Neural progenitor cell (in vitro differentiated cells): ENCODE measurements at places on chromosomes 5 and 9.

- H3K27me3 ChIP-seq: no peaks in the 10 kb centered on the region
- H3K4me3 ChIP-seq: no peak overlapping the region
- no peak for DNase-seq
These were observed 369.2 kb downstream of the SEMA5A start for GRCh38 chr5:9176641-9177040.

GRCh38 chr5:150502106-150502505 is 5.8 kb upstream of the NDST1 start:
- H3K27me3 ChIP-seq: no peaks in the 10 kb centered on the region
- no peaks in the 10 kb centered on the region for H3K36me3 ChIP-seq
- H3K27ac ChIP-seq: no peak overlapping the region
- peaks cover 62% of the 10 kb centered on the region for H3K4me1 ChIP-seq

DNA sequence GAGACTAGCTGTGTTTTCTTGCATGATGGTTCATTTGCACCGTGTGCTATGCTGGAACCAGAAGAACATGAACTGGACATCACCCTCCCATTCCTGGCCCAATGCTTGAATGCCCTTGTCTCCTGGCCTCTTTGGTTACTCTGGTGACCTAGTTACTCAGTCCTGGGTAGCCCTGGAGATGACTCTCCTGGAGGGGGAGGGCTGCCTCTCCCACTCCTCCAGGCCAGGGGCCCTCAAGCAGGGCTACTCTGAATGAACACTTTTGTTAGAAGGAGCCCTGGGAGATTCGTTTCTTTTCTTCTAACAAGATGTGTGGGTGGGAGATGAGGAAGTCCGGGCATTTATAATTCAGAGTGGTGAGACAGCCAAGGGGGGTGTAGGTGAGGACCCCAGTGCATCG is 12.0 kb upstream of the NKX2-5 start:
- H3K4me1 ChIP-seq: peaks cover 34% of the 10 kb centered on the region
- H3K27ac ChIP-seq: no peak overlapping the region
- H3K27me3 ChIP-seq: peaks cover 100% of the 10 kb centered on the region

DNA sequence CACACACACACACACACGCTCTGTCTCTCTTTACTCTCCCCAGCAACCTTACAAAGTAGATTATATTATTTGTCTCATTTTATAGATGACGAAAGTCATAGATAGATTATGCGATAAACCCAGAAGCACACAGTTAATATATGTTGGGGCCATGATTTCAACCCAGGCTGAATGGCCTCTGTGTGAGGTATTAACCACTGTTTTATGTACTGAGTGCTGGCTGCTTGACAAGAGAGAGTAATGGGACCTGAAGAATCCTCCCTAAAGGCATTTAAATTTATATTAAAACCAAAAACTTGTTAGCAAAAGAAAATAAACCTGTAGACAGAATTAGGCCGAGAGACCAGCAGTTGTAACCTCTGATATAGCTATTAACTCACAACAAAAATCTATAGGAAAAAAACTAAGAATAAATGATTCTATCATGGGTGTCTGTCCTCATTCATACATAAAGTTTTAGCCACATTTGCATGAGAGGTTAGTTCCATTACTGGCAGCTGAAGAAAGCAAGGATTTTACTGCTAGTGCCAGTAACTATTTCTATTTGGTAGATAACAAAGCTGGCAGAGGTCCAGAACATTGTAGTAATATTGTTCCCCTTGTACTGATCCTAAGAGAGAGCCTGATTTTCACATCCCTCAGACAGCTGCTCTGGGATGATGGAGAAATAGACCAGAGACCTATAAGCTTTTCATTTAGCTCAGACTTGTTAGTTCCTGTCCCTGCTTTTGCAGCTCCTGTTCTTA is 250.9 kb downstream of the ADGRV1 start:
- H3K27ac ChIP-seq: no peak overlapping the region
- no peak overlapping the region for H3K4me3 ChIP-seq
- peaks cover 6% of the 10 kb centered on the region for H3K36me3 ChIP-seq
